ENCODE measurements at places on chromosomes 4 and X.

GRCh38 chr4:166535865-166536264 lies 662.8 kb downstream of the TLL1 start:
- DNase-seq: no peak

GRCh38 chr4:1187182-1187581 lies 14.8 kb upstream of the SPON2 start:
- DNase-seq: no peak

DNA sequence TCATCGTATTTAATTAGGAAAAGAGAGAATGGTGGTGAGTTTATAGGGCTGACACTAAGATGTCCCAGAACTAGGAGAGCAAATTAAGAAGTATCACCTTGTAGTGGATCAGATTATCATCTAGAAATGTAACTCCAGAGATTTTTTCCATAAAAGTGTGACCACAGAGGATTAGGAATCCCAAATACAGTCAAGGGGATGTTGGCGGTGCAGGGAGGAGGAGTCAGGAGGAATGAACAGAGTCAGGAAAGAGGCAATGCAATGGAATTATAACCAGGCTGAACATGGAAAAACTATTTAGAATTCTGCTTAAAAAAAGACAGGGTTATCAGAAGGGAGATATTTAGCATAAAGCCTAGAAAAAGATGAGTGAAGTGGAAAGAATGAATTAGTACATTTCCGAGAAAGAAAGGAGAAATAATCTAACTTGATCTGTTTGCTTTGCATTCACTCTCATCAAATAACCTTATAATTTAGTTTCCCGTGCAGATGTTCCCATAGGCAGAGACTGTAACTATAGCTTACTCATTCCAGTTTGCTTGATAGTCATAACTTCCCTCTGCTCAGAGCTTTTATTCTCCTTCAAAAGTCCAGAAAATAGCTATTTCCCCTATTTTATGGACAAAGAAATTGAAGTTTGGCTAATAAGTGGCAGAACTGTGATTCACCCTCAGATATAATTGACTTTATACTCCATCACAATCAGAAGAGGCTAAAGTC lies 56.4 kb downstream of the SCFD2 start:
- DNase-seq: no peak

DNA sequence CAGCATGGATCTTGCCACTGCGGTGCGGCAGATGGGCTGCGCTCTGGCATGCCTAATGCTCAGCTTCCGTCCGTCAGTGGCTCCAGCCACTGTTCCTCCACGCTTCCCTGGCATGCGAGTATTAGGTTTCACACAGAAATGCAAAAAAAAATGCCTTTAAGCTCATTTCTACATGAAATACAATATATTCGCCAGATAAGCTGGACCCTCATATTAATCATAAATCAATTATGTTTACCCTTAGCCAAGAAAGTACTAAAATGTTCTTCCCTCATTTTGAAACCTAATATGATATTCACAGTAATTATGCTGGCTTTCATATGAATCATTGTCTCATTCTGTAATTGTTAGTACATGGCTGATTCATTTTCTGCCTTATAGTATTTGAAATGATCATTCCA lies 115.5 kb upstream of the FAM241A start:
- no peak for DNase-seq

GRCh38 chr4:1409079-1409478 lies 2.8 kb upstream of the NKX1-1 start:
- no peak for DNase-seq

DNA sequence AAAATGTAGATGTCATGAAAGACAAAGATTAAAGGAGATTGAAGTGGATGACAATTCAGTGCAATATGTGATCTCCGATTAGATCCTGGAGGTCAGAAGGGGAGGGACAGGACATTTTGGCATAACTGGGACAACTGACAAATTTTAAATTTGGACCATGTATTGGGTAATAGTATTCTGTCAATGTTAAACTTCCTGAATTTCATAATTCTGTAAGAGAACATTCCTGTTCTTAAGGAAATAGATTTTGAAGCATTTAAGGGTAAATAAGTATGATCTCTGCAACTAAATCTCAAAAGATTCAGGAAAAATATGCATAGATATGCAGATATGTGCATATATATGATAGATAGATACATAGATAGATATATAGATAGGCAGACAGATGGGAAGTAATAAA lies 11.0 kb downstream of the ODAPH start:
- DNase-seq: no peak

Measured in globus pallidus (tissue), 1 donor.